ENCODE measurements at places on chromosomes 2 and 18. TPM values are rescaled to one million over a fixed set of nuclear protein-coding genes. Genes with fewer than 3 reads are reported as not detected.
A peak's percentile ranks its signal among the peaks of the same experiment; 100 is the strongest.

The FOXI3 gene
- total RNA-seq = not detected

The ACVR1C gene
- 13.7 TPM for total RNA-seq

The C2orf80 gene
- not detected for total RNA-seq

The IL36RN gene
- not detected for total RNA-seq

The VAMP8 gene
- total RNA-seq = 113 TPM

The ABCB11 gene
- total RNA-seq = 11.2 TPM

The PROKR1 gene
- total RNA-seq = 2.2 TPM

The TMEM178A gene
- total RNA-seq = 2.3 TPM

The ICA1L gene
- total RNA-seq = 6.2 TPM

GRCh38 chr18:75638776-75639471 lies 211.4 kb upstream of the SMIM21 start:
- DNase-seq = no peak

DNA sequence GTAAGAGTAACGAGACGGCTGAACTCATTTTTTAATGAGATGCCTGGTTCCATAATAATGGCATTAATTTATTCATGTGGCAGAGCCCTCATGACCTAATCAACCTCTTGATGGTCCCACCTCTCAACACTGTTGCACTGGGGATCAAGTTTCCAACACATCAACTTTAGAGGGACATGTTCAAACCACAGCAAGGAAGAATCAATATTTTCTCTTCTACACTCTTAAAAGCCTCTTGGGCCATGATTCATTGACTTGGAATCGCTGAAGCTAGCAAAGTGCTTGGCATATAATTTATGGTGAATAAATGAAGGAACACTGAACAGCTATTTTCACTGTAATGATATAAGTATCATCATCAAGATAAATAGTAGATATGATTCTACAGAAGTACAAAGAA lies 333.0 kb downstream of the TNS1 start:
- no peak for DNase-seq

GRCh38 chr2:8243748-8244400 lies 438.0 kb upstream of the ID2 start:
- no peak for DNase-seq

GRCh38 chr2:238615187-238615586 lies 188.5 kb downstream of the ASB1 start:
- no peak for DNase-seq

DNA sequence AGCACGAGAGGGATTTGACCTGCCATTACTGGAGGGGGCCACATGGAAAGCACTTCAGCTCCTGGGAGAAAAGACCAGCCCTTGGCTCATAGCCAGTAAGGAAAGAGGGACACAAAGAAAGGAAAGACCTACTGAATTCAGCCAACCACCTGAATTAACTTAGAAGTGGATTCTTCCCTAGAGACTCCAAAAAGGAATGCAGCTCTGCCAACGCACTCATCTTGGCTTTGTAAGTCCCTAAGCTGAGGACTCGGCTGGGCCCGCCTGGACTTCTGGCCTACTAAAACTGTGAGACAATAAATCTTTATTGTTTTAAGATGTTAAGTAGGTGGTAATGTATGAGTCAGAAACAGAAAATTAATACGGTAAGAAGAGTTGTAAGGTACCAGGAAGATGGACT lies 11.5 kb downstream of the ATF2 start:
- DNase-seq = peak; percentile 76

GRCh38 chr2:86439879-86440630 lies 1.1 kb upstream of the KDM3A start:
- DNase-seq = no peak

DNA sequence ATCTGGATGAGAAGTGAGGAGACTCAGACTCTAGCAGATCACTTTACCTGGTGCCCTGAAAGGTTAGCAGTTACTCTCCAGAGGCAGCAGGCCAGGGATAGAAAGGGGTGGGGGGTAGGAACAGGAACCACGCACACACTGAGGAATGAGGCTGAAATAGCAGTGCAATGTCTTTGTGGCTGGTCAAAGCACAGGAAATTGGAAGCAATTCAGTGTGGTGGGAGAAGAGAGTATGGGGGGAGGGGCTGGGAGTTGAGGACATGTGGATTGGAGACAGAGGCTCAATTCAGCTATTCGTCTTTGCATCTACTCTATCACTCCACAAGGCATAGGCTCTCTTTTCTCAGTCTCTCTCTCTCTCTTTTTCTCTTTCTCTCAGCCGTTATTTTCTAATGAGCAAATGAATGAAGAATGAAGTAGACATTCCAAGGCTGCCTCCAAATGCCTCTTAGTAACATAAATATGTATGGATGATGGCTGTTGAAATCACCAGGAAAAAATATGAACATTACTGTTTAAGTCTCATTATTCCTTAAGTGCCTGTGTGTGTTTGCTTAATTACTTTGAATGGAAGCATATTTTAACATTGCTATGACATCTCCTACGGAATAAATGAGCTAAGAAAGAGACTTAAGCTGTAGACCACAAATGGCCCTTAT lies 979.4 kb downstream of the TSN start:
- no peak for DNase-seq

- peak; percentile 73 for DNase-seq
These were observed 272.4 kb downstream of the AGAP1 start for GRCh38 chr2:235766278-235766677.

DNA sequence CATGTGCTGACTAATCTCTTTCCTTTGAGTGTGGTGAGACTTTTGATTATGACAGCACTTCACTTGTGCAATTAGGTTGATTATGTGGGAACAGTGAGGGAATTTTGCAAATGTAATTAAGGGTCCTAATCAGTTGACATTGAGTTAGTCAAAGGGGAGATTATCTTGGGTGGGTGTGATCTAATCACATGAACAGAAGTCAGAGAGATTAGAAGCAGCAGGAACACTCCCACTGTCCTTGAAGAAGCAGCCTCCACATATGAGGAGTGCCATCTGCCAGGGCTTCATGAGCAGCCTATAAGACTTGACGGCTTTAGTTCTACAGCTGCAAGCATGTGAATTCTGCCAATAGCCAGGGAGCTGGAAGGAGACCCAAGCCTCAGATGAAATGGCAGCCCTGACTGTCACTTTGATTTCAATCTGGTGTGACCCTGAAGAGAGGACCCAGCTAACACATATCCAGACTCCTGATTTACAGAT lies 89.4 kb upstream of the APCDD1 start:
- no peak for DNase-seq

DNA sequence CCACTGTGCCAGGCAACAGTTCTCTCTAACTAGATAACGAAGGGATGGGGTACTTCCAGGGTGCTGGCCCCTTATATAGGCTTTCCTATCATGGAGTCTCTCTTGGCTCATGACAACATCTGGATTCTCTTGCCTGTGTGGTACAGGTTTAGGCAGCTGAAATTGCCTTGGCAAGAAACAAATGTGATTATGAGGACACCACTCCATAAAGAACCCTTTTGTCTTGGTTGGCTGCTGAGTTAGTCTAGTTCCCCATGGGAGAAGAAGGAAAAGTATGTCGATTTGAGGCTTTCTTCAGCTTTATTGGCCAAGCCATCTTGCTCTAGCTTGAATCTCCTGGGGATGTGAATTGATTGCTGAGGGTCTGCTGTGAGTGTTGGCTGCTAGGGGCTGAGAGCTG lies 76.3 kb upstream of the ZCCHC2 start:
- DNase-seq = no peak

DNA sequence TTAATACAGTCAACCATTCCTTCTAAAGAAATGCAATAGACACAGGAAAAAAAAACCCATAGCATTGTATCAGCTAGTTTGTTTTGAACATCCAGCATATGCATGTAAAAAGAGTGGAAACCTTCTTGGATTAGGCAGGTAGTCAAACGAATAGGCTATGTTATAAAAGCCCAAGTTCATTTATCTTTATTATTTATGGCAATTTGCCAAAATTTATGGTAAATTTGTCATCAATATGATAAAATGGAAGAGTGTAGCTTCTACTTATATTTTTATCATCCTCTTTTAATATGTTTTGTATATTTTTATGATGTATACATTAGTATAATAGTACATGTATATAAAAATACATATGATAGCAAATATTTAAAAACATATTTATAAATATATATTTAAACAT lies 23.9 kb downstream of the DSC1 start:
- DNase-seq = no peak

GRCh38 chr18:72128649-72129048 lies 415.5 kb downstream of the CBLN2 start:
- no peak for DNase-seq

- peak; percentile 74 for DNase-seq
These were observed 28.0 kb downstream of the KCNK3 start for GRCh38 chr2:26720322-26721114.

- DNase-seq = no peak
These were observed 76.5 kb downstream of the NOL10 start for GRCh38 chr2:10613263-10613662.

DNA sequence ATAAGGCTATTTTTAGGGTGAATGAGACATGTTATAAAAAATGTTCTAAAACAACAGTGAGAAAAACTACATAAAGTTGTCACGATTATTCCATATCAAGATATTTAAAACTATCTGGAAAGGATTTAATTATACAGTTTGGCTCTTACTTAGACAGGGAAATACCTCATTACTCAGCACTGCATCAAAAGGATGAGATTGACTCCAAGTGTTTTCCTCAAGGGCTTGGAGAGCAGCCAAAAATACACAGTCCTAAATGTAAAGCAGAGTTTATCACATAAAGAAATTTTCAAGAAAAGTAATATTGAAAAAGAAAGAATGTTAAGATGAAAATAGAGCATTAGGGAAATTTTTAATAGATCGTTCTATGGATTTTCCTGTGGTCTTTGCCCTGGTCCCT lies 285.5 kb upstream of the NETO1 start:
- no peak for DNase-seq

DNA sequence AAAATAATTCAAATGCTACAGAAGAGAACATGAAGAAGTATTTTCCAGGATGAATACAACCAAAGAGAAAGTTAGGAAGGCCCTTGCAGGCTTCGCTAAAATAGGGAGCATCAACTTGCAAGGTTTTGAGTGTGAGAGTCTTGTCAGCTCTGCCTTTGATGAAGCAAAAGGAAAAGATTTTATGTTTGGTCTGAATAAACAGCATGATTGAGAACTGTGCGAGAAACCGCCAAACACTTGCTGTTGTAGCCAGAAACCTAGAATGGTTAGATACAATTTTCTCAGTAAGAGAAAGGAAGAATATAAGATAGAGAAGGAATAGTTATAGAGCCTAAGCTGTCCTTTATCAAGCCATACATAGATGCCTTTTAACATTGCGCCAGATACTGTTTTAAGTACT lies 163.6 kb downstream of the L3MBTL4 start:
- no peak for DNase-seq

GRCh38 chr18:9913151-9913525 lies 678 bp upstream of the VAPA start:
- no peak for DNase-seq

- DNase-seq = no peak
These were observed 86.7 kb upstream of the B3GNT7 start for GRCh38 chr2:231308631-231309428.

- no peak for DNase-seq
These were observed 45.4 kb upstream of the CCDC150 start for GRCh38 chr2:196594158-196594557.

- no peak for DNase-seq
These were observed 679.7 kb downstream of the METTL4 start for GRCh38 chr18:1891641-1892040.

Data from transverse colon (tissue), 4 donors.